ENCODE measurements at places on chromosomes 12 and 14.

DNA sequence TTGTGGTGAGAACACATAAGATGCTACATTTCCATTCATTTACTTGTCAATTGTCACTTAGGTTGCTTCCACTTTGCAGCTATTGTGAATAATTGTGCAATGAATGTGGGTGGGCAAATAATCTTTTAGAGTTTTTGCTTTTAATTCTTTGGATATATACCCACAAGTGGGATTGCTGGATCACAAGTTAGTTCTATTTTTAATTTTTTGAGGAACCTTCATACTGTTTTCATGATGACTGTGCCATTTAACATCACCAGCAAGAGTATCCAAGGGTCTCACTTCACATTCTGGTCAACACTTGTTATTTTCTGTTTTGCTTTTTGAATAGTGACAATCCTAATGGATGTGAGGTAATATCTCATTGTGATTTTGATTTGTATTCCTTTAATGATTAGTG lies 10.5 kb downstream of the CLEC6A start:
- DNase-seq: no peak

DNA sequence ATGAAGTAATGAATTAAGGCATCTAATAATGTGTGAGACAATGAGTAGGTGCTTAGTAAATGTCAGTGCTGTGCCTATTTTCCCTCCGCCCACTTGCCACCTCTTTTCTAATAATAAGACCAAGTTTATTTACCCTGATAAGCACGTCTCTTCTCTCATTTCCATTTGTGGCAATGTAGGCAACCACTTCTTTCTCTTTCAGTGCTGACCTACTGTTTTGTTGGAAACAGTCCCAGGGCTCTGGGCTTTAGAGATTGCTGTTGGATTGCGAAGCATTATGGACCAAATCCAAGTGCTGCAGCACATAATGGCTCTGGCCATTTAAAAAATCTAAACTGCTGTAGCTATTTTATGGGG lies 141.3 kb upstream of the PLEKHG7 start:
- no peak for DNase-seq

DNA sequence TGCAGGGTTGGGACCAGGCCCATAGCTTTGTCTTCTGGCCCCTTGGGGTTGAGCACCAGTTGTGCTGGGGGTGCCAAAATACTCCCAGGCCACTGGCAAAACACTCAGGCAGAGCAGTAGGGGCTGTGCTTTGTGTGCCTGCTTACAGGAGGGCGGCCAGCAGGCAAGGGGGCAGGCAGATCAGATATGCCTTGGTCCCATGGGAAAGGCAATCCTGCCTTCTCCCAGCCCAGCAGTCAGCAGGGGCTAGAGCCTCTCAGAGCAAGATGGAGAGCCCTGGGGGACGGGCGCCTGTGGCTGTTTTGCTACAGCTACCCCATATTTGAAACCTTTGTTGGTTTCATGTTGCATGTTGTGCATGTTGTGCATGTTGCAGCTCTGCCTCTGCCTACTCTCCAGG lies 36.2 kb upstream of the TMX1 start:
- no peak for DNase-seq

DNA sequence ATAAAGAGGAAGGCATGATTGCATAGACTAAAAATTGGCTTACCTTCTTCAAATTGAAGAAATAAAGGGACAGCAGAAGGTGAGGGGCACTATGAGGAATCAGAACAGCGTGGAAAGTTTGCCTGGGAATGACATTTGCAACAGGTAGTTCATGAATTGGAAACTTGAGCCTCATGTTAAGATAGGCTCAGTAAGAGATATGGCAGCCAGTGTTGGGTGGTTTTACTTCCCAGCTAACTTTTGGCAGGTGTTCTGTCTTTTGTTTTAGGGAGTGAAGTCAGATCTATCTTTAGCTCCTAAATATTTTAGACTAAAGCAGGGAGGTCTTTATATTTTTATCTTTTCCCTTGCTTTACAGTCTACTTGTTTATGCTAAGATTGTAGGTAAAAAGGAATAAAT lies 122.4 kb downstream of the ANO6 start:
- no peak for DNase-seq

DNA sequence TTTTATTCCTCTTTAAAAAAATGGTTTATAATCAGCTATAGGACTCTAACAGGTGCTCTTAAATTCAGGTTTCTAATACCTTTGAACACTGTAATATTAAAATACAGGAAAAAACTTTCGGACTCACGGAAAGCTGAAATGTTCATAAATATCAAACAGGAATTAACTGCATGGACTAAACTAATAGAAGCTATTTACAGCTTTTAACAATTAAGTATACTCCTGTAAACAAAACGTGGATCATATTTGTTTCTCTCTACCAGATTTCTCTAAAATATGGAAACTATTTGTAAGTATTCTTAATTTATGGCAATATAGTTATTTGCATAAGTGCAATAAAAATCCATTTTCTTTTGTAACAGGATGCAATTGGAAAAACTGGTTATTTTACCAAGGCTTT lies 108.9 kb upstream of the RESF1 start:
- DNase-seq: no peak

GRCh38 chr14:99273766-99274345 lies 1.9 kb upstream of the BCL11B start:
- no peak for DNase-seq

DNA sequence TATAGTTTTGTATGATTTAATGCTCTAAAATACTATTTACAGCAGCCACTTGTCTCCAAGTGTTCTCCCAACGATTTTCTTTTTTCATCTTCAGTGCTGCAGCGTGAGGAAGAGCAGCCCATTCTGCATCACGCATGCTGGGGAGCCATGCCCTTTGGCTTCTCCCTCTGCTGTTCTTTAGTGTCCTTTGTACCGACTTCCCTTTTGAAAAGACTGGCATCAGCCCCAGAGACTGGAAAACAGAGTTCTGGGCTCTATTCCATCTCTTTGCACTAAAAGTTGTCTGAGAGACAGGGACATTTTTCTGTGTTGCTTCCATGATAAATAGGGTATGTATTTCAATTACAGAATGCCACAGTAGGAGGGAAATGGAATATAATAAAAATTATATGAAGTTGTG lies 105.1 kb downstream of the RERG start:
- no peak for DNase-seq

- DNase-seq: no peak
These were observed 278.3 kb downstream of the NRXN3 start for GRCh38 chr14:78448164-78449094.

DNA sequence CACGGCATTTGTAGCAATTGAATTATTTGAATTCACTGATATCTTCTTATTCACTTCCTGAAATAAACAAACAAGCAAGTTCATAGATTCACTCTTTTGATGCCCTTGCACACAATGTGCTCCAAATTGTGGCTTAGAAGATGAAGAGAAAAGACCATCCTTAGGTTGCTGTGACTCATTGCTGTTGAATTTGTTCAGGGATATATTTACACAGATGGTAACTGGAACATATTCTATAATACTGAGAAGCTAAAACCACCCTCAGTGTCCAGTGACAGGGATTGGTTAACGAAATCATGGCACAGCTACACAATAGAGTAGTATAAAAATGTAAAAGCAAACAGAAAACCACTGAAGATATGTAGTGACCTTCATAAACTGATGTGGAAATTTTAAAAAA lies 3.1 kb downstream of the PRB4 start:
- no peak for DNase-seq

- no peak for DNase-seq
These were observed 155.7 kb downstream of the SEC23A start for GRCh38 chr14:38947343-38947742.

GRCh38 chr14:58160561-58160960 lies 8.5 kb upstream of the ARMH4 start:
- no peak for DNase-seq

DNA sequence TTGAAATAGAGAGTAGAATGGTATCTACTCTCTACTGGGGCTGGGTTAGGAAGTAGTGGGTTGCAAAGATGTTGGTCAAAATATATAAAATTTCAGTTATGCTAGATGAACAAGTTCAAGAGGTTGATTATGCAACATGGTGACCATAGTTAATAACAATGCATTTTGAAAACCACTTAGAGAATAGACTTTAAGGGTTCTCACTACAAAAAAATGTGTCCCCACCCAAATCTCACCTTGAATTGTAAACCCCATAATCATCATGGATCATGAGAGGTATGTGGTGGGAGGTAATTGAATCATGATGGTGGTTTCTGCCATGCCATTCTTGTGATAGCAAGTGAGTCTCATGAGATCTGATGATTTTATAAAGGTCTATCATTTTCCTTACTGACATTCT lies 94.0 kb downstream of the C12orf50 start:
- DNase-seq: no peak

DNA sequence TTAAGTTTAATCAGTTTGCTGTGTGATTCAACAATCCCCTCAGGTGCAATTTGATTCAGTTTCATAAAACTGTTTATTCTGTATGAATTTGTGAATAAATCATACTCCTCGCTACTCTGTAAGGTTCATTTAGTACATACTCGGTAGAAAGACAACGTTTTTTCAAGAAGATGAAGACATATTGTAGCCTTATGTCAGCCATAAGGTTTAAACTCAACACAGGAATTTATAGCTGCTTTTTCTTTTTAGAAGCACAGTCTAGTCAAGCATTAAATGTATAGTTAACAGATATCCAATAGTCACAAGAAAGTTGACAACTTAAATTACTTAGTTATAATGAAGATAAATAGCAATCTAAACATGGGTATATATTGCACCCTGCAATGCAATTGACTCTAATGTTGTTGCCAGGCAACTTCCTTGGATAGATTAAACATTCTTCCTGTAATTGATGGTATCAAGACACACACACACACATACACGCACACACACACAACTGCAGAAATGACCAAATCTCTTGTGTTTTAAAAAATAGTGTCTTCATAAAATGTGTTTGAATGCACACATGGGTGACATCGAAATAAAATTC lies 151.5 kb upstream of the MGAT4C start:
- no peak for DNase-seq

DNA sequence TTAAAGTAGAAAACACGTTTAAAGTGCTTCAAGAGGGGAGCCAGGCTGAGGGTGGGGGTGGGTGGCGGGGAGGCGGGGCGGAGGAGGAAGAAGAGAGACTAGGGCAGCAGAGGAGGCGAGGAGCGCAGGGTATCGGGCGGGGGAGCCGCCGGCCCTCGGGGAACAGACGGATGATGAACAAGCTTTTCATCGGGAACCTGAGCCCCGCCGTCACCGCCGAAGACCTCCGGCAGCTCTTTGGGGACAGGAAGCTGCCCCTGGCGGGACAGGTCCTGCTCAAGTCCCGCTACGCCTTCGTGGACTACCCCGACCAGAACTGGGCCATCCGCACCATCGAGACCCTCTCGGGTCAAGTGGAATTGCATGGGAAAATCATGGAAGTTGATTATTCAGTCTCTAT lies 39.2 kb downstream of the ZCRB1 start:
- DNase-seq: no peak

GRCh38 chr12:58576081-58576480 lies 344.2 kb downstream of the LRIG3 start:
- DNase-seq: no peak

GRCh38 chr12:22064968-22065367 lies 18.9 kb downstream of the CMAS start:
- DNase-seq: no peak

DNA sequence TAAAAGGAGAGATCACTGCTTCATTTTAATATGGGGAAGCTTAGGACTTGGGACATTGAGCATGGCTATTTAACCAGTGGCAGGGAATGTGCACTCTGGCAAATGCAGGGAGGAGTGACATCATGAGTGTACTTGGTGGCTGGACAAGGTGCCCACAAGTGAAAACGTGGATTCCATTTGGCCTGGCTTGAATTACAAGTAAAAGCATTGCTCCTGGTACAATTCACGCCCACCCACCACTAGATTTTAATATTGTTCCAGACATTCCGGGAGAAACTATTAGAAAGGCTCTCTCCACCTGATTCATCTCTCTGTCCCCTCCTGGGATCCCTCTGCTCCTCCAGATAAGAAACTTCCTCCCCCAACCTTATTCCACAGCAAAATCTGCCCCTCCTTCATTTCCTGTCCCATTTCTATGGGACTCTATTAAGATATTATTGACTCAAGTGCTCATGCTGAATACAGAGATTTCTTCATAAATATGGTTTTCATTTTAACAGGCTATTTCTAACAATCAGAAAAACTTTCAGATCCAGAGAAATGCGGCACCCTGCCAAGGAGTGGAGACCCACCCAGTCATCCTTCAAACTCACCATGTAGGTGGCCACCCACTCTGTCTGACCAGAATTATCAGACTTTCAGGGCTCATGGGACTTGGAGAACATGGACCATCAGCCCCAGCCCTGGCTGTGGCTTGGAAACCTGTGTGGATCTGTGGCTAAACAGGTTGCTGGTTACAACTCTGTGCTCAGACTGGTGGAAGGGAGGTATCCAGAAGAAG lies 43.2 kb downstream of the SSPN start:
- DNase-seq: no peak

DNA sequence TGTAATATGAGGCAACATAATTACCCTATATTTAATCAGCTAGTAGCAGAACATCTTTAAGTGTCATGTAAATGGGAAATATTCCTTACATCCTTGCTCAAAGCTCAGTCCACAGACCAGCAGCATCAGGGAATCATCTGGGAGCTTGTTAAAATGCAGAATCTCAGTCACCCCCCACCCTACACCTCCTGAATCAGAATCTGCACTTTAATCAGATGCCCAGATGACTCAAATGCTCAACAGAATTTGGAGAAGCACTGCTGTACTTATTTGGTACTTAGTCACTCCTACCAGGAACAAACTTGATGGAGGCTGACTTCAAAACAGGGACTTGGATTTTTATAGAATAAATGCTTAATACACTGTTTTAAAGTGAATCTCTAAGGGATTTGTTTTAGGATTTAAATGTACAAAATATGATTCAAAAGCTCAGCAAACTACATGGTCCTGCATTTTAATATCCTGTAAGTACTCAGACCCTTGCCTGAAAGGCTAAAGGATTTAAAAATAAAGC lies 96.5 kb downstream of the ARMH4 start:
- no peak for DNase-seq

DNA sequence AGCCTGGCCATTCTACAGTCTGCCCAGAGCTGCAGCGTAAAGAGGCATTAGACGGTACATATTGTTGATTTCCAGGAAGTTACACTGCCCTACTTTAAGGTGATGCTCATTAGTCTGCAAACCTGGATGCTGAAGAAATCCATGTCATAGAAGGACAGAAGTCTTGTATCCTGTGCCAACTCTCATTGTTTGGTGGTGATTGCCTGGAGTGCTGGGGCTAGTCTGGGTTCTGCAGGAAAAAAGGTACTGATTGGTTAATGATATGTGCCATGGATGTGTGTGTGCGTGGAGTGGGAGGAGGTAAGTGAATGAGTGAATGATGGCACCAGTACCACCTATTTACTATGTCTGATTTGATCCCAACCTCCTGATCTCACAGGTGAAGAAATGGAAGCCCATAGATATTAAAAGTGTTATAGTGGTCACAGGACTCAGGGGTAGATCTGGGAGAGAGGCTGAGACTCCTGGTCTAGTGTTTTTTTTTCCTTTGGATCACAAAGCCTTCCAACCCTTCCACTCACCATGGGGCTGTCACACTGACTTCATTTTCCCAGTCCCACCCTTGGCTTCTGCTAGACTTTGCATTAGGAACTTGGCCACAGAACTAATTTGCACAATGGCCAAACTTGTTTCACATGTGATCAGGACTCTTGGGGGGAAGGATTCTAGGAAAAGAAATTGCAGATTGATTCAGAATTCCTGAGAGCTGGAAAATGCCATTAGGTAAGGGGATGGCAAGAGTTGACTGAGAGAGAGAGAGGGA lies 96.1 kb downstream of the TMX1 start:
- DNase-seq: no peak

- DNase-seq: peak; percentile 78
These were observed 38.2 kb downstream of the EVL start for GRCh38 chr14:100103250-100104005.

- no peak for DNase-seq
These were observed 150.9 kb downstream of the TBX5 start for GRCh38 chr12:114254998-114255397.

GRCh38 chr12:105270671-105271255 lies 34.8 kb upstream of the APPL2 start:
- DNase-seq: no peak
